Sigmoid colon (tissue), 7 donors: ENCODE measurements at places on chromosomes 7 and 10. TPM values are rescaled to one million over a fixed set of nuclear protein-coding genes. Genes with fewer than 3 reads are reported as not detected.

- DNase-seq: no peak
Measured at GRCh38 chr7:135192914-135193536, 18.3 kb downstream of the WDR91 start.

The NEURL1 gene
- polyA plus RNA-seq: 31.8 TPM

The CTAGE4 gene
- 0.90 TPM for polyA plus RNA-seq

DNA sequence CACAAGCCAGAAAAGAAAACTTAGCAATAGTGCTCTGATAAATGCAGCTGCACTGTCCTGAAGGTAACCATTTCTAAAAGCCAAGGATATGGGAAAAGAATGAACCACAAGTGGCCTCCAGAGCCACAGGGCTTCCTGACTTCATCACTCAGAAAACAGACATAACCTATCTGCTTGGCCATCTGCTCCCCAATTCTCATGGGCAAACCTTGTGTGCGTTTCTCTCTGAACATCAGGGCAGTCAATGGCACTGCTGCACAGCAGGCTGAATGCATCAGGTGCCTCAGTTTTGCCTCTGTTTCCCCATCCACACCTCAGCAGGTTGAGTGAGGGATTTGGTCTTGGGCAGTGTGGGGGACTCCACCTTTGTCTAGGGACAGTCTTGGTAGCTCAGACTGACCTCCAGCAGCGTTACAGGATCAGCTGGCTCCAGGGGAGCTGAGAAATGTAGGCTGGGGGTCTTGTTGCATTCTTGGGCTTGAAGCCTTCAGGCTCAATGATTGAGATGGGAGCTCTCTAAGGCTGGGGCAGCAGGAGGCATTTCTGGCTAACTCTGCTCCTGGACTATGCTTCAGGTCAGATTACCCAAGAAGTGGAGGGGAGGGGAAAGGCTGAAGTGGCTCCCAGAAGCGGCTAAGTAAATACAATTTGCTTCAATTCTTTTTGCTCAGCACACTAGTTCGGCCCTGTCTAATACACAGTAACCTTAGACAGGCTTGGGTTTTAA is 23.6 kb upstream of the PDLIM1 start:
- no peak for DNase-seq

The ARID5B gene
- 13.6 TPM for polyA plus RNA-seq
